ENCODE measurements at places on chromosomes 12 and 14.

GRCh38 chr14:50820786-50821509 lies 10.0 kb downstream of the NIN start:
- DNase-seq = no peak

DNA sequence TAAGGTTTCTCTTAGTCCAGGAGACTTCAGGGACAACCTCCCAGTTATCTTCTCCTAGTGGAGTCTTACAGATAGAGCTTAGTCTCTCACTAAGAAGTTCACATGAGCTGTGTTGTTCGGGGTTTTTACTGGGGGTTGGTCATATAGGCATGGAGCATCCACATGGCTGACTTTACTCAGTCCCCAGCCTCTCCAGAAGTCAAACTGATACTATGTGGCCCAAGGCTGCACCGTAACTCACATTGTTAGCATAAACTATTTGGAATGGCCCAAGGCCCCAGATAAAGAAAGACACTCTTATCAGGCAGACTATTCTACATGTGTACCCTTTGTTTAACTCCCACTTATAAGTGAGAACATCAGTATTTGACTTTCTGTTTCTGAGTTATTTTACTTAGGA lies 23.2 kb downstream of the GPR137C start:
- no peak for DNase-seq

DNA sequence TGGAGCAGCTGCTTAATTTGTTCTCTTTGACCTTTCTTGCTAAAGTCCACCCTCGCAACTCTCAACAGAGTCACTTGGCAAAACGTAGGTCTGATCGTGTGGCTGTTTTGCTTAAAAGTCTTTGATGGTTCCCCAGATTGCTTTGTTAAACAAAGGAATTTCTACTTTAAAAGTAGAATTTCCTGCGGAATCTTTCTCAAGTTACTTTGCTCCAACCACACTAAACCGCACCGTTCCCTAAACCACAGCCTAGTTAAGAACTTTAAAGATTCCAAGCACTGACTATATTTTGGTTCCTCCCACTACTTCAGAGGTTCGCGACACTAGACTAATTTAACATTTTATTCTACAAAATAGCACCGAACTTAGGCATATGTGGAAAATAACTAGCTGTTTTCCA lies 114.8 kb upstream of the FGD4 start:
- no peak for DNase-seq

- no peak for DNase-seq
Observed at GRCh38 chr14:87233266-87233665, 759.7 kb downstream of the GALC start.

DNA sequence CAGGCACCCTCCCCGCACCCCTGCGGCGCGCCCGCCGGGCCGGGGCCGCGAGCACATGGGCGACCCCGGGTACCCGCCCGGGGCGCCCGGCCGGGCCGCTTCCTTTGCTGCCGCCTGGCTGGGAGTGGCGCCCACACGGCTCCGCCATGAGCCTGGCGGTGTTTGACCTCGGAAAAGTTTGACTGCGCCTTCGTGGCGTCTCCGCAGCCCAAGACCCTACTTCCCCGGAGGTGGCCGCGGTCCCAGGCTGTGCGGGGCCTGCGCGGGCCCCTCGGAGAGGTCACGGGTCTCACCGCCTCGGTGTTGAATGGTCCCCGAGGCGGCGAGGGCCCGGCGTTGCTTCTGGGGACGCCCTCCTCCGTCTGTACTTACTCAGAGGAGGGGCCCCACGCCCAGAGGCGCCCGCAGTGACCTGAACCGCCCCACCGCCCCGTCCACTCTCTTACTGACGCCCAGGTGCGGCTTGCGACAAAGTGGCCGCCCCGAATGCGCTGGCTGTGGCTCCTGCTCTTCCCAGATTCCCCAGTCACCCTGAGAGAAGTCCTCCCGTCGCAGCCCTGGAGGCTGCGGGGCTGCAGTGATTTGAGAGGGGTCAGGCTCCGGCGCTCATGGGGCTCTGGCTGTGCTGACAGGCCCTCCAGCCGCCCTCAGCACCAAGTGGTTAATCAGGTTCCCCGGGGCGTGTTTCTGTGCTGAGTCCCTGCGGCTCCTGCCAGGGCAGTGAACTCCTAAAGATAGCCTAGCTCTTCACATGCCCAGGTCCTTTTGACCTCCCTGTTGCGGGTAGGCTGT lies 5.8 kb downstream of the KMT5A start:
- no peak for DNase-seq

- no peak for DNase-seq
Observed at GRCh38 chr12:123896767-123897166, 75.9 kb downstream of the CCDC92 start.

Measured in stimulated activated CD4-positive, alpha-beta T cell treated with anti-CD3 and anti-CD28 coated beads, Interleukin-1b, Interleukin-23, amount 100 ng/mL, for 24 hours (primary cell).